ENCODE measurements at places on chromosomes 5 and 9.

- no peak for DNase-seq
These were observed 3.0 kb downstream of the NADK2 start for GRCh38 chr5:36238502-36239295.

- DNase-seq = no peak
These were observed 89.4 kb downstream of the CDKN2A start for GRCh38 chr9:21904776-21905175.

DNA sequence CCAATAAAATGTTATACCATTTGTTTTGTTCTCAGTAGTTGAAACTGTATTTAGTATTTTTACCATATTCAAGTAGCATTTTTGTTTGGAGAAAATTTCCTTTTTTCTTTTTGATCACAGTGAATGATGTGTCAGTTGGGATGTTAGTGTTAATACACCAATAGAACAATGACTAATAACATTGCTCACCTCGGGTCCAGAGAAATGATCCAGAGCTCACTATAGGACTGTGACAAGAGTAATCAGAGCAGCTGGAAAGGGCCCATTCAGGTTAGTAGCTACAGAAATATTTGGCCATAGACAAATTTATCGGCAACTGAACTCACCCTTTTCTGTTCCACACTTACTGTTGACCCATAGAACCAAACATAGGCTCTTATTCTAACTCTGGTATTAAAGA is 989.2 kb downstream of the TLE4 start:
- DNase-seq = no peak

GRCh38 chr9:86955042-86955441 is 7.7 kb upstream of the GAS1 start:
- DNase-seq = no peak

DNA sequence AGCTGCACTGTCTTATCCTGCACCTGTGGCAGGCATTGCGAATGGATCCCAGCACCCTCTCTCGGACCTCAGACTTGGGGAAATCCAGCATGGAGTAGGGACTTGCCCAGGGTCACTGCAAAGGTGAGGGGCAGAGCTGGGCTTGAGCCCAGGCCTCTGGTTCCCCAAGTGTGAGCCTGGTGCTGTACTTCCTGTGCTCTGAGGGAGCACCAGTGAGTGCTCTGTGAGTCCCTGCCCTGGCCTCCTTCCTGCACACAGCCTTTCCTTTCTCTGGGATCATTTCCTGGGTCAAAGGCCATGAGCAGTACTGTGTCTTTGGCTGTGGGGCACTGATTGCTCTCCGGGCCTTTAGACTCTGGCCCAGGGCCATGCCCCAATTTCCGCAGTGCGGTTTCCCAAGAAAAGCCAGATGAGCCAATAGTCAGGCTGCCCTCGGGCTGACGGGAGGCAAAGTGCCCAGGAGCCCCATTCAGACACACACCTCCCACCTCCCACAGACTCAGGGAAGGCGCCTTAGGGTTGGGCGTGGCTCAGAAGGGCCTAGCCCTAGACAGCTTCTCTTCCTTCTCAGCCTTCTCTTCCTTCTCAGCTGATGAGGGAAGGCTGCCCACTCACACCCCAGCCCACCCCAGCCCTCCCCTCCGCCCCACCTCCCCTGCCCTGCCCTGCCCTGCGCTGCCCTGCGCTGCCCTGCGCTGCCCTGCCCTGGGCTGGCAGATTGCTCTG is 23.3 kb upstream of the TRIM14 start:
- DNase-seq = peak; percentile 20

- no peak for DNase-seq
These were observed 607.4 kb downstream of the CDH12 start for GRCh38 chr5:22245770-22246169.

GRCh38 chr9:96161819-96162218 is 140.2 kb downstream of the HSD17B3 start:
- DNase-seq = no peak

GRCh38 chr5:52497133-52497693 is 290.5 kb upstream of the ITGA1 start:
- DNase-seq = no peak

DNA sequence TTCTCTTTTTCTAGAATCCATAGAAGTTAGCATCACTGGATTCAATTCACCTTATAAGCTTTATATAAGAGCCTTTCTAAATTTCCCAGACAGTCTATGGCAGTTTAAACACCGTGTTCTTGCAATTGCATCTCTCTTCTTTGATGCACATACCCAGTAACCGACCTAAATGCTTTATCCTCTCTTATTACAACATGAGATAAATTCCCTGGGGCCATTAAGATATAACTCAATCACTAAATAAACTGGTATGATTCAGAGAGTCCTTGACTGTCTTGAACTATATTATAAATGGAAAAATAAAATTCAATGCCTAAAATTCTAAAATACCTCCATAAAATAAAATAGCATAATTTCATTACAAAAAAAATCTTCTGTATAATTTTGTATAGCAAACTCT is 98.1 kb downstream of the DIRAS2 start:
- no peak for DNase-seq

DNA sequence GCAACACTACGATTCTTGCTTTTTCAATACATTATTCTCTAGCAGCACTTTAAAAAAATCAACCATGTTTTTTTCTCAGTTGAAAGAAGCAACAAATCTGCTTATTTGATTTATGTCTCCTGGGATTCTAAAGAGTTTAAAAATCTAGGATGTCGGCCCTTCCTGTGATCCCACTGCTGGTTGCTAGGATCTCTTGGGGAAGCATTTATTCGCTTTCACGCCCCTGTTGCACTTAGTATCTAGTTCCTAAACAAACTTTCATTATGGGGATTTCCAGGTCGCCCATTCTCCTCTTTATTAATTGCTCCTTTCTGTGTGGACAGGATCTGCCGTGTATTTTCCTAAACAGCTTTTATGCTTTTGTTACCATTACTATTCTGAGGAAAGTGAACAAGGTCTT is 313.5 kb downstream of the AGTPBP1 start:
- no peak for DNase-seq

DNA sequence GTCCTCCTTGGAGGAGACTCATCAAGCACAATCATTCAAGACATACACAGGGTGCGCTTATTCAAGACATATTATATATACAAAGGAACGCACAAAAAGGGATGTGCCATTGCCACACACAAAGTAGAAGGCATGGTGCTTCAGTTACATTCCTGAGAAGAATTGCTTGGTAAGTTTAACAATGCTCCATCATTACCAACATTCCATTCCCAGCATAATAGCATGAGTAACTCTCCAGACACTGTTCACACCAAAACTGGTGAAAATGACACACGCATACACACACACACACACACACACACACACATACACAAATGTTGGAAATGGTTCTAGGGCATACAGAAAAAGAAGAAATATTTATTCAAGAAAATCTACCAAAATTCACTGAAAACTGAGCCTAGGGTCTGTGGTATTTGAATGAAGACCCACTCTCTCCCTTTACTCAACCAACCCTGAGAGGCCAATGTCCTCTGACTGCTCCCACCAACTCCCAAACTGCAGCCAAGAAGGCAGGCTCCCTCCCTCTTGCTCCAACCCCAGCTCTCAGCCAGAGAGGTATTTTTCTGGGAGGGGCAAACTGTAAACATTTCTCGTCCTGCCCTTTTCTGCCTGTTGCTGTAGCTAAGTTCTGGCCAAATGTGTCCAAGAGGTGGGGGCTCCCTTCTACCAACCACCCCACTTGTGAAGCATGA is 19.9 kb downstream of the UGT3A1 start:
- no peak for DNase-seq

DNA sequence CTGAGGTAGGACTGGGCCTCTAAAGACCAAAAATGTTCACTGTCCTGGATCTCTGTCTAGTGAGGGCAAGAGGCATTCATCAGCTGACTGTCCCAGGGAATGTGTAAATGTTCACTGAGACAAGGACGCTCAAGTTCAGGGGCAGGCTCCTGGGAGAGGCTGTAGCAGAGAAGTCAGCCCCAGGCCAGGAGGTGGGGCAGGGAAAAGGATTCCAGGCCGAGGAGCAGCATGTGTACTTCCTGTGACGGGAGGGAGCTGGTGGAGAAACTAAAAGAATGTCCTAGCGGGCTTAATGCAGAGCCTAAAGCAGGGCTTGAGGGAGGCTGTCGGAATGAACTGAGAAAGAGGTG is 205.8 kb downstream of the GABBR2 start:
- no peak for DNase-seq

- DNase-seq = no peak
These were observed 67.2 kb upstream of the DAP start for GRCh38 chr5:10828241-10828640.

DNA sequence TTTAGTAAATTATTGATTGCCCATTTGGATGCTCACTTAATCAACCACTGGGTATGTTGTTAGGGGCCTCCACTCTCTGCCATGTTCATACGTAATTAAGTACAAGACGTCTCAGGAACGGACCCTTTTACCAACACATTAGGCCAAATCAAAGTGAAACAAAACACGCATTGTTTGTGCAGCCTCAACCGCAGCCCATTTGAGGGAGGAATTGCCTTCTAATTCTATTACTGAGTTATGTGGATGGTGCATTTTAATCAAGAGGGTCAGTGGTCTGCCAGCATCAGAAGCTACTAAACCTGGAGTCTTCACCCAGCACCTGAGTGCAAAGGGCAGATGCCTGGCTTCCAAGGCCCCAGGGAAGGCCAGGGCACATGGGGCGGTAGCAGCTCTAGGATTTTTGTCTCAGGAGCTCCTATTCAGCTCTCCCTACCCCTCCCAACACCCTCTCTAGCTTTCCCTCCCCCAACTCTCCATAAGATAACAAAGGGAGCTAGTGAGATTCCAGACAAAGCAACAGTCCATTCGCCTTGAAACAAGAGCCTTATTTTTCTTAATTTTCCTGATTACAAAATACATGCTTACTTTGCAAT is 7.9 kb upstream of the MED27 start:
- no peak for DNase-seq

DNA sequence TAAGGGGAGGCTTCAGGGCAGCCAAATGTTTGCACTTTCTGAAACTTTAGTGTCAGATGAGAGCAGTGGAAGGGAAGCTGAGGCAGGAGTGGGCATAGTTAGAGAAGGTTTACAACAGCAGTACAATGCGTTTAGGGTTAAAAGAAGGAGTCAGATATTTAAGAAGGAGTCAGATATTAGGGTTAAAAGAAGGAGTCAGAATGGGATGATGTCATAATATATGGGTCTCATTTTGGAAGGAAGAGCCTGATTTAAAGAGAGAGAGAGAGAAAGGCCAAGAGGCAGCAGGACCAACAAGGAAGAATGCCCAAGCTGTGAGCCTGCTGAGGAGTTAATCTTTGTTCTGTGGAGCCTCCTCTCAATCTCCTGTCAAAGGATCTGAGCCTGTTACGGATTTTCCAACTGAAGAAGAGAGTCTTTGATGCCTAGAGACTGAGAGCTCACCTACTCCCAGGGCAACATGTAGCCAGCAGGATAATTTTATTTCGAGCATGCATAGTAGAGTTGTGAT is 9.5 kb downstream of the ISL1 start:
- no peak for DNase-seq

- DNase-seq = no peak
These were observed 51.0 kb downstream of the GNG10 start for GRCh38 chr9:111712369-111712768.

- no peak for DNase-seq
These were observed 50.7 kb upstream of the UBAC1 start for GRCh38 chr9:136011703-136012496.

GRCh38 chr5:126970517-126971017 is 59.8 kb downstream of the MARCHF3 start:
- no peak for DNase-seq

- DNase-seq = no peak
These were observed 29.6 kb downstream of the PSAT1 start for GRCh38 chr9:78326564-78326963.

DNA sequence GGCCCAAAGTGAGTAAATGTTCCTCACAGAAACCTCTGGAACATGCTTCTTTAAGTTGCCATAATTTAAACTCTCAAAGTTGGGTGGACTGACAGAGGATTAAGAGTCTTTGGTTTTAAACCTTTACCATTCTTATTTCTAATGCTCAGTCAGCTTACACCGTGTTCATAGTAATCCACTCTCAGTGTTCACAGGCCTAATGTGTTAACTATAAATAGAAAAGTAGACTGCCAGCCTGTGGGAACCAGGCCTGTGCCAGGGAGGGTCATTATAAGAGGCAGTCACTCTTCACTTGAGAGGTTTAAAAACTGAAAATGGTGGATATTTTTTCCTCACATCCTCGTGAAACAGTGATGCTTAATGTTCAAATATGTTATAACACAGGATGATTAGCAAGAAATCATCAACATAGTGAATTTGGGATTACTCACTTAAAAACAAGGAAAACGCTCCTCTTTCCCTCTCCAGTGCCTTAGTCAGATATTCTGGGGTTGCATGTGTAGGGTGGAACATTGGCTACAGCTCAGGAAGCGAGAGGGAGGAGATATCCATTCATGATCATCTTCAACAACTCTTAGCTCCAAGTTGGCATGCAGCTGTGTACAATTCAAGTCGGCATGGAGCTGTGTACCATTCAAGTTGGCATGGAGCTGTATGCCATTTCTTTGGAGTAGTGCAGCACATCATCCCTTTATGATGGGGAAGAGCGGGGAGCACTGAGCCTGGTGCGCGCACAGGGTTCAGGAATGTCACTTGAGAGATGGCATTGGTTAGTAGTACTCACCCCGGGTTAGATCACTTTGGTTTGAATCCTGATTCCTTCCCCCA is 65.8 kb downstream of the KIAA1958 start:
- no peak for DNase-seq

GRCh38 chr5:56085193-56085592 is 90.4 kb upstream of the IL6ST start:
- DNase-seq = no peak

- DNase-seq = no peak
These were observed 90.5 kb upstream of the RETREG1 start for GRCh38 chr5:16707168-16707868.

DNA sequence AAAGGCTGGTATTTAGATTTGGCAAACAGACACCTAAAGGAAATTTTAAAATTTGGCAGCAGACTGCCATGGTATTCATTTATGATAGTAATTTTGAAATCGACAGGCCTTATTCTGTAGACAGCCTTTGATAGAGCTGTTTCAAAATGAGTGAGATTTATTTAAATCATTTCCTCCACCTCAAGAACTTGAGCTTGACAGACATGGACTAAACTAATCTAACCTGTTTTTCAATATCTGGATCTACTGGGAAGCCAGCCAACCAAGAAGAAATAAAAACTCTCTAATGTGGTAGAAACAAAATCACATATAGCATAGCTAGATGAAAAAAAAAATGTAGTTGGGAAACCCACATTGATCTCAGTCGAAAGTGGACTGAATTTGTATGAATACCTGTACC is 56.9 kb upstream of the RASA1 start:
- no peak for DNase-seq

GRCh38 chr9:125238915-125239446 is 2.2 kb downstream of the HSPA5 start:
- no peak for DNase-seq

GRCh38 chr5:71757590-71758543 is 38.8 kb downstream of the CARTPT start:
- DNase-seq = peak; percentile 52

DNA sequence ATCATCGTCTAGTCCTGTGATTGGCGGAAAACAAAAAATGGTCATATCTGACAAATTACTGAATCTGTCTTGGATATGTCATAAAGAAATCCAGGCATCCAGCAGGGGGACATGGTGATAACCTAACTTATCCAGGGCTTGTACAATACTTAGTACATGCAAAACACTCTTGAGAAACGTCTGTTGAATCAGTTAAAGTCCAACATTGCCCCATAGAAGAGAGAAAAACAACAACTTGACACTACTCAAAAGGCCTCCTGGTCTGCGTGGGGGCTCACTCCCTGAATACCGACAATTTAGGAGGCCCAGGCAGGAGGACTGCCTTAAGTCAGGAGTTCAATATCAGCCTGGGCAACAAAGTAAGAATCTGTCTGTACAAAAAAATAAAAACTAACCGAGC is 217.5 kb downstream of the DCP2 start:
- peak; percentile 29 for DNase-seq

- no peak for DNase-seq
These were observed 2.2 kb upstream of the DTWD2 start for GRCh38 chr5:118990582-118990981.

All from suppressor macrophage treated with lipopolysaccharide for 1 hour (primary cell).